ENCODE measurements at places on chromosomes 2 and 18.

DNA sequence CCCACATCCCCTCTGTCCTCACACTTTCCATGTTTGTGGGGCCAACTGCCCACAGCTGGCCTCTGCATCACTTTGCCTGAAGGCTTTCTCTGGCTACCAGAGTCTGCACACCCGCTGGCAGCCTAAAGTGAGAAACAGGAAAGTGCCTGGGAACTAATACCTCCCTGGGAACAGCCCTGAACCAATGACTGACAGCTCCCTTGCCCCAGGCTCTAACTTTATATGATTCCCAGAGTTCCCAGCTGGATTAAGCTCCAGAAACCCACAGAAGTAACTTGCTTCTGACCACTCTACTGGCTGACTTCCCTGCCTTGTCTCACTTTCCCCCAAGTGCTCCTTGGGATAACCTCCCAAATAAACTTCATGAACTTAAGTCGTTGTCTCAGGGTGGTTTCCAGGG lies 159.6 kb upstream of the LMAN1 start:
- no peak overlapping the region for H3K4me3 ChIP-seq
- H3K4me1 ChIP-seq, result no peaks in the 10 kb centered on the region
- DNase-seq, result no peak
- no peak overlapping the region for H3K27ac ChIP-seq
- H3K36me3 ChIP-seq, result no peaks in the 10 kb centered on the region

GRCh38 chr2:1874101-1874865 lies 130.0 kb upstream of the PXDN start:
- H3K4me3 ChIP-seq, result no peak overlapping the region
- DNase-seq, result no peak
- H3K27me3 ChIP-seq, result peaks cover 4% of the 10 kb centered on the region
- H3K36me3 ChIP-seq, result no peaks in the 10 kb centered on the region
- no peak overlapping the region for H3K27ac ChIP-seq

- no peak overlapping the region for H3K4me3 ChIP-seq
- H3K27ac ChIP-seq, result no peak overlapping the region
- no peaks in the 10 kb centered on the region for H3K27me3 ChIP-seq
- H3K4me1 ChIP-seq, result no peaks in the 10 kb centered on the region
- no peak for DNase-seq
- no peaks in the 10 kb centered on the region for H3K36me3 ChIP-seq
Measured at GRCh38 chr18:52963481-52963880, 623.5 kb downstream of the DCC start.

DNA sequence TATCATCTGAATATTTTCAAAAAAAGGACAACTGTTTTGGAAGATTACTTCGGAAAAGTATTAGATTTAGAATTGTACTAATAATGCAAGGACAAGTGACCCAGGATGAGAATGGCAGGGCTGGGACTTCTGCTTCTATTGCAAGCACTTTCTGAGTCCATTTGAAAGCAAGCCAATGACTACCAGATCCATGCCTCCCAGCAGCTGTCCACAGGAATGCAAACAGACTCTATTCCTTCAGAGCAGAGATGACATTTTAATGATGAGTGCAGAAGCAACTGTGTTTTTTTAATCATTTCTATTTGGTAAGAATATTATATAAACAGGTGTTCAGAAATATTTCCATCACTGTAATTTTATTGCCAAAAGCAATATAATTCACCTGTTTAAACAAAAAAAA lies 456.7 kb downstream of the SOX11 start:
- H3K27me3 ChIP-seq, result no peaks in the 10 kb centered on the region
- DNase-seq, result no peak
- no peak overlapping the region for H3K4me3 ChIP-seq
- no peak overlapping the region for H3K27ac ChIP-seq

- peaks cover 12% of the 10 kb centered on the region for H3K4me1 ChIP-seq
- no peak overlapping the region for H3K4me3 ChIP-seq
- no peak overlapping the region for H3K27ac ChIP-seq
- no peaks in the 10 kb centered on the region for H3K27me3 ChIP-seq
Measured at GRCh38 chr2:232013701-232014353, 52.3 kb downstream of the DIS3L2 start.

- H3K27me3 ChIP-seq, result no peaks in the 10 kb centered on the region
- no peaks in the 10 kb centered on the region for H3K36me3 ChIP-seq
- no peaks in the 10 kb centered on the region for H3K4me1 ChIP-seq
Measured at GRCh38 chr2:154350911-154351310, 347.6 kb upstream of the KCNJ3 start.

DNA sequence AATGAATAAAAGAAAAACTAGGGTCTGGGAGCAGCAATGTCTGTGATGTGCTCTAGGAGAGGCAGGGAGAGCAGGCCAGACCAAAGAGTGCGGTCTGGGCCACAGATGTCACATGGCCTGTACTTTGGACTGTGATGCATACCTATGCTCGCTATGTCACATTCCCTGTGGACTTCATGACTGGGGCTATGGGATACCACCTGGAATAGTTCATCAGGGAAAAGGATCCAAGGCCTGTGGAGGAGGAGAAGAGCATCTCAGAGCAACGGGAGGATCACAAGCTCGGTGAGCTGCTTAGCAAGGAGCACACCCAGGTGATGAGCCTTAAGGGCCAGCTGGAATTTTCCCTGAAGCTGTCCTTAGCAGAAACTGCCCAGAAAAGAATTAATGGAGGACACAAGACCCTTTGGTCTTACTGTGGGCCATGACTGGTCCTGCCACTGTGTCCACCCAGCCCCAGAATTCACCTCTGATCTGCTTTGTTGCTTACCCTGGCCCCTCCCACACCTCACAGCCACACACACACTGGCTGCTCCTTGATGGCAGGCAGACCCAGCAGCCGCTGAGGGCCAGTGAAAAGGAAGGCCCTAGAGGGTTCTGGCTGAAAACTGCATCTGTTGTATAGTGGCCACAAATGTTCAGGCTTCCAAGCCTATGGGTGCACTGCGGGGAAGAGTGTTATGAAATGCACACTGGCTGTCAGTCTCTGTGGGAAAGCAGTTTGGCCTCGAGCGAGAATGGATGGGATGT lies 25.3 kb upstream of the GCC2 start:
- DNase-seq, result no peak
- peaks cover 3% of the 10 kb centered on the region for H3K27me3 ChIP-seq
- H3K36me3 ChIP-seq, result no peaks in the 10 kb centered on the region
- no peaks in the 10 kb centered on the region for H3K4me1 ChIP-seq
- H3K27ac ChIP-seq, result no peak overlapping the region
- H3K4me3 ChIP-seq, result no peak overlapping the region

DNA sequence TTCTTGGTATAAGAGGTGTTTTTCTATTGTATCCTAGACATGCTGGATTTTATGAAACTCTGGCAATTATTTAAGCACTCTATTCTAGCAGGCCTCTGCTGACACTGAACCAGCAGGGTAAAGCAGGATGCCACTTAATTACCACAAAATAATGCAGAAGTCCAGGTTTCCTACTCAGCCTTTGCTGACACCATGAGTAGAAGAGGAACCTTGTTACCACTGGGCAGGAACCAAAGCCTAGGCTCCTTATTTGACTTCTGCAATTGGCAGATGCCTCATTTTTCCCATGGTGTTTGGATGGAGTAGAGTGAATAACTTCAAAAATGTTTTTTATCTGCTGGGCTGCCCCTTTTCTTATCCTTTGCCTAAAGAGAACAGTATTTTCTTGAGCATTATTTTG lies 60.8 kb downstream of the THNSL2 start:
- no peak overlapping the region for H3K4me3 ChIP-seq
- H3K27me3 ChIP-seq, result peaks cover 9% of the 10 kb centered on the region
- no peak for DNase-seq
- no peaks in the 10 kb centered on the region for H3K36me3 ChIP-seq
- no peak overlapping the region for H3K27ac ChIP-seq

GRCh38 chr18:23450022-23450421 lies 3.1 kb upstream of the RIOK3 start:
- DNase-seq, result no peak
- no peaks in the 10 kb centered on the region for H3K27me3 ChIP-seq
- peaks cover 4% of the 10 kb centered on the region for H3K36me3 ChIP-seq
- H3K4me1 ChIP-seq, result peaks cover 31% of the 10 kb centered on the region
- H3K4me3 ChIP-seq, result no peak overlapping the region
- no peak overlapping the region for H3K27ac ChIP-seq

DNA sequence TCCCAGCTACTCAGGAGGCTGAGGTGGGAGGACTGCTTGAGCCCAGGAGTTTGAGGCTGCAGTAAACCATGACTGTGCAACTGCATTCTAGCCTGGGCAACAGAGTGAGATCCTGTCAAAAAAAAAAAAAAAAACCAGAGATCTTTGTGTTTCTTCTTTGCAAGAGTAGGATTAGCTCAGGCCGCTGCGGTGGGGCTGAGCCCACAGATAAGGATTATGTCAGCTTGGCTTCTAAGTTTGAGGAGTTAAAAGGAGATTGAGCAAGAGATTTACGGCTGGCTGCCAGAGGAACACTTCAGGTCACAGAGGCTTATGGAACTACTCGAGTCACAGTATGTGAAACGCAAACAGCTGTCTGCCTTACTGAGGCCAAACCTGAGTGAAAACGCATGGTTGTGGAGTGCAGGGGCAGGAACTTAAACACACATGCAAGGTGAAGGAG lies 146.7 kb upstream of the L3MBTL4 start:
- H3K4me3 ChIP-seq, result no peak overlapping the region
- no peaks in the 10 kb centered on the region for H3K36me3 ChIP-seq
- DNase-seq, result no peak

- H3K36me3 ChIP-seq, result no peaks in the 10 kb centered on the region
- no peak for DNase-seq
- no peaks in the 10 kb centered on the region for H3K27me3 ChIP-seq
Measured at GRCh38 chr2:11567631-11568031, 33.8 kb downstream of the GREB1 start.

DNA sequence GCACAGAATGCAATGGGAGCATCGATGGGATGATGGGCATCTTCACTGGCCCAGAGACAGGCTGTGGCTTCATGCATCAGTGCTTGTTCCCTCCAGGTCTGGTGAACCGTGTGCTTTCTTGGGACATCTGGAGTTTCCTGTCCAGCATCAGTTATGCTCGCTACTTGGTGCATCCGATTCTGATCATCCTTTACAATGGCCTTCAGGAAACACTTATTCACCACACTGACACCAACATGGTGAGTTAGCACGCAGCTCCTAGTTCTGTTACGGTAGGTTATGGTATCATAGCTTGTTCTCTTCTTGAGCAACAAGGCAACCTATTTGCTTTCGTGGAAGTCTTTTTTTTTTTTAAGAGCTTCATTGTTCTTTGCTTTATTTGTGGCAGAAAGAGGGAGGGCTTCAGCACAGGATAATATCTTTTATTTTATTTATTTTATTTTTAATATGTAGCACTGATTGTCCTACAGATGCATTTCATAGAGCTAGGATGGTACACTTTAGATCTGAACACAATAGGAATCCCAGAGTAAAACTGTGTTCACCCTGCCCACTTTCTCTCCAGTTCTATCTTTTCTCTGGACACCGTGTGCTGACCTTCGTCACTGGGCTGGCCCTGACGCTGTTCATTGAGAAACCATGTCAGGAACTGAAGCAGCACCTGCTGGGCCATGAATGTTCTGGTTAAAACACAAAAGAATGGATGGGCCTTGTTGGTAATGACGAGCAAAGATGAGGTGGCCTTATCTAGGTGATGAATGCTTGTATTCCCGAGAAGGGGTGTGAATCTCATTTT lies 71.2 kb upstream of the SEC11C start:
- no peak overlapping the region for H3K27ac ChIP-seq
- H3K27me3 ChIP-seq, result peaks cover 1% of the 10 kb centered on the region
- no peak for DNase-seq

DNA sequence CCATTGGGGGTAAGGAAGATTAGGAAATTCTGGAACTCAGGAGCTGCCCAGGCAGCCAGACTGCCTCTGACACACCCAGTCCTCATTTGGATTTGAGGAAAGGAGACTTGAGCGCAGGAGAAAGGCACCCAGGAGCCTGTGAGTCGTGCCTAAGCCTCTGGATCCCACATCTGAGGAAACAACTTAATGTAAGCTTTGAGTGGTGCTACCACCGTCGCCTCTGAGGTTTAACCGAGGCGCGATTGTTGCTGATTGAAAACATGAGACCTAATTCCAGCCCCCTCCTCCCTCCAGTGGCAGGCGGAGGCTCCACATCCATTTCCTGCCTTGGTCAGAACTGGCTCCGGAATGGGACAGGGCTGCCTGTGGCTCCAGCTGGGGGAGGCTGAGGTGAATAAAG lies 176.7 kb upstream of the PKDCC start:
- no peak overlapping the region for H3K27ac ChIP-seq
- no peaks in the 10 kb centered on the region for H3K27me3 ChIP-seq
- H3K4me3 ChIP-seq, result no peak overlapping the region
- H3K36me3 ChIP-seq, result no peaks in the 10 kb centered on the region
- H3K4me1 ChIP-seq, result peaks cover 4% of the 10 kb centered on the region

DNA sequence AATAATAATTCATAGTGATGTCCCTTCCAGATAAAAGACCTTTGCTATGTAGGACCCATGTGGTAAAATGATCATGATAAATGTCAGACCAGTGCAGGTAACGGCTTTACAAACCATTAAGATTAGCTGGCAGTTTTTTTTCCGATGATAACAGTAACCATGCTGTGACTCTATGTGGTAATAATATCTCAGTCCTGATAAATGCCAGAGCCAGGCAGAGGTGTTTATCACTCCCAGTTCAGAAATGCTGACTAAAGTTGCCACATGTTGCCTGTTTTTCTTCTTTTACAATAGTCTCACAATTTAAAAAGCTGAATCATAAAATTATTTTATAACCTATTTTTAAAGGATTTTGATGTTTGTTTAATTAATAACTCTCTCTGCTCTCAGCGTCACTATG lies 565.1 kb downstream of the ARHGAP15 start:
- H3K27me3 ChIP-seq, result no peaks in the 10 kb centered on the region
- DNase-seq, result no peak
- peaks cover 21% of the 10 kb centered on the region for H3K36me3 ChIP-seq
- no peak overlapping the region for H3K4me3 ChIP-seq
- no peak overlapping the region for H3K27ac ChIP-seq

GRCh38 chr2:19988600-19988999 lies 1.3 kb downstream of the WDR35 start:
- H3K4me1 ChIP-seq, result peaks cover 32% of the 10 kb centered on the region
- peaks cover 16% of the 10 kb centered on the region for H3K27me3 ChIP-seq
- peaks cover 25% of the 10 kb centered on the region for H3K36me3 ChIP-seq
- H3K4me3 ChIP-seq, result peak overlapping the region; percentile 88
- DNase-seq, result no peak

DNA sequence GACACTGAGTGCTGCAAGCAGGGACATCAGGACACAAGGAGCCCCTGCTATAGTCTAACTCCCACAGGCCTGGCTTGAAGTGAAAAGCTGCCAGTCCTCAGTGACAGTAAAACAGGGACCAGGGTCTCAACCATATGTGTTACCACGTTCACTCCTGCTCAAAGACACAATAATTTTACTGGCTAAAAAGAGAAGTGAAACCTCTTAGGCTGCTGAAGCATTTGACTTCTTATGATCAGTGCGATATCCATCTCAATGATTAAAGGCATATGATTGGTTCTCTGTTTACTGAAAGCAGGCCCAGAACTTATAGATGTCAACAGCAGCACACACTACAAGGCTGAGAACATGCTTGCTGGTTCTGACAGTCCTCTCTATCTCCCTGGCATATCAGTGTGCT lies 129.8 kb upstream of the LMAN1 start:
- no peak overlapping the region for H3K4me3 ChIP-seq
- no peak overlapping the region for H3K27ac ChIP-seq
- H3K27me3 ChIP-seq, result peaks cover 2% of the 10 kb centered on the region

- no peaks in the 10 kb centered on the region for H3K27me3 ChIP-seq
- DNase-seq, result no peak
- no peak overlapping the region for H3K27ac ChIP-seq
- H3K36me3 ChIP-seq, result no peaks in the 10 kb centered on the region
- no peaks in the 10 kb centered on the region for H3K4me1 ChIP-seq
Measured at GRCh38 chr2:217918308-217919024, 84.3 kb downstream of the TNS1 start.

GRCh38 chr2:181823405-181823804 lies 68.1 kb upstream of the ITPRID2 start:
- no peak for DNase-seq
- H3K27me3 ChIP-seq, result peaks cover 4% of the 10 kb centered on the region
- no peaks in the 10 kb centered on the region for H3K36me3 ChIP-seq
- no peak overlapping the region for H3K27ac ChIP-seq
- H3K4me1 ChIP-seq, result no peaks in the 10 kb centered on the region
